GM06990 (cell line): ENCODE measurements at places on chromosomes 2 and 18.
A peak's percentile ranks its signal among the peaks of the same experiment; 100 is the strongest.

- DNase-seq, result no peak
These were observed 151.6 kb downstream of the GLI2 start for GRCh38 chr2:120887320-120887697.

DNA sequence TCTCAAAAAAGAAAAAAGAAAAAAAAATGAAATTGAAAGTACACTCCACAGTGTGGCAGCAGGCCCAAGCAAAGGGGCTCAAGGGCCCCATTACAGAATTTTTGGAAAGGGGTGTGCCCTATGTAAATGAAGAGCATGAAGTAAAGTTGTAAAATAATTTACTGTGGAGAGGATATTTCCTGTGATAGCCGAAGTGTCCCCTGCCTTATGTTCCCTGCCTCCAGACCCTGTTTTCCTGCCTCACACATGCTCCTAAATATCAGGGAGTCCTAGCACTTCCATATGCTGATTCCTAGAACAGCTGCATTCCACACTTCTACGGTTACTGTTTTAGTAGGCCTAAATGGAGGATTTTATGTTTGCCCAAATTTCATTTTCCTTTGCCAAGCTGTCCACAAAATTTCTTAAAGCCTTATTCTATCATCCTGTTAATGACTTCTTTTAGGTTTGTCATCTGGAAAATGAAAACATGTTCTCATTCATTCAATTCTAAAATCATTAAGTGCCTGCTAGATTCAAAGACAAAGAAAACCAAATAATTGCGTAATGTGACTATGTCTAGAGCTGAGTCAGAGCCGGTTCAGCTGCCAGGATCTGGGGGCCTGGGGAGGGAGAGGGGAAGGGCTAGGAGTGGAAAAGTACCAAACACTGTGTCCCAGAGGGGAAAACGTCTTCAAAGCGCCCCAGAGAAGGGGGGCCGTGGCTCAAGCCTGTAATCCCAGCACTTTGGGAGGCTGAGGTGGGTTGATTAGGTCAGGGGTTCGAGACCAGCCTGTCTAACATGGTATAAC is 25.9 kb upstream of the IMPA2 start:
- DNase-seq, result no peak

- DNase-seq, result no peak
These were observed 139.4 kb upstream of the GLI2 start for GRCh38 chr2:120596191-120596811.

- DNase-seq, result no peak
These were observed 28.7 kb downstream of the COPS9 start for GRCh38 chr2:240107477-240107796.

DNA sequence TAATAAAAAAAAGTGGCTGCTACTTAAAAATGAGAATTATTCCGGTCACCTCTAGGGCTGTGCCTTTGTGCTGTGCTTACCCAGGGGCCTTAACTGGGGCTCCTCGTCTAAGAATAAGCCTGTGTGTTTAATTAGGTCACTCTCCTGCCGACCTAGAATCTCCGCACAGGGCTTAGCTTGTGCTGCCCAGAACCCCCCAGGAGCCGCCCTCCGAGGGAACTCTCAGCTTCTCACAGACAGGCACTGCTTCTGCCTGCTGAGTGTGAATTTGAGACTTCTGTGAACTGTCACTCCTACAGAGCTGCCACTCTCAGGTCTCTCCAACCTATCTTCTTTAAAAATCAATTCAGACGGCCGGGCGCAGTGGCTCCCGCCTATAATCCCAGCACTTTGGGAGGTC is 11.9 kb upstream of the NT5DC4 start:
- peak; percentile 48 for DNase-seq

- no peak for DNase-seq
These were observed 33.6 kb downstream of the PLEKHA3 start for GRCh38 chr2:178513876-178514275.

- DNase-seq, result no peak
These were observed 25.7 kb downstream of the PSMA8 start for GRCh38 chr18:26159353-26159752.

DNA sequence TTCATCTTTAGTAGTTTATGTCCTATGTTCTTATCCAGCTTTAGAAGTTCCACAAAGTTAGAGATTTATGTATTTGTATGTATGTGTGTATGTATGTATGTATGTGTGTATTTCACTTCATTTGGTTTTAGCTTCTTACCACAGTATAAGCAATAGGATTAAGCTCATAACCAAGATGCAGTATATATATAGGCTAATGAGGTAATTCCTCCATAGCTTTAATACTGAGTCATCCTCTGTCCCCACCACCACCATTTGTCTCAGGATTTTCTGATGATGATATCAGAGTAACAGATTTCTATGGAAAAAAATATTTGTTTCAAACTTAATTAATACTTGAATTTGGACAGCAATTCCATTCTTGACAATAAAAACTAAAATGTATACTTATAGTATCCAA is 159.2 kb downstream of the SOX11 start:
- DNase-seq, result no peak

DNA sequence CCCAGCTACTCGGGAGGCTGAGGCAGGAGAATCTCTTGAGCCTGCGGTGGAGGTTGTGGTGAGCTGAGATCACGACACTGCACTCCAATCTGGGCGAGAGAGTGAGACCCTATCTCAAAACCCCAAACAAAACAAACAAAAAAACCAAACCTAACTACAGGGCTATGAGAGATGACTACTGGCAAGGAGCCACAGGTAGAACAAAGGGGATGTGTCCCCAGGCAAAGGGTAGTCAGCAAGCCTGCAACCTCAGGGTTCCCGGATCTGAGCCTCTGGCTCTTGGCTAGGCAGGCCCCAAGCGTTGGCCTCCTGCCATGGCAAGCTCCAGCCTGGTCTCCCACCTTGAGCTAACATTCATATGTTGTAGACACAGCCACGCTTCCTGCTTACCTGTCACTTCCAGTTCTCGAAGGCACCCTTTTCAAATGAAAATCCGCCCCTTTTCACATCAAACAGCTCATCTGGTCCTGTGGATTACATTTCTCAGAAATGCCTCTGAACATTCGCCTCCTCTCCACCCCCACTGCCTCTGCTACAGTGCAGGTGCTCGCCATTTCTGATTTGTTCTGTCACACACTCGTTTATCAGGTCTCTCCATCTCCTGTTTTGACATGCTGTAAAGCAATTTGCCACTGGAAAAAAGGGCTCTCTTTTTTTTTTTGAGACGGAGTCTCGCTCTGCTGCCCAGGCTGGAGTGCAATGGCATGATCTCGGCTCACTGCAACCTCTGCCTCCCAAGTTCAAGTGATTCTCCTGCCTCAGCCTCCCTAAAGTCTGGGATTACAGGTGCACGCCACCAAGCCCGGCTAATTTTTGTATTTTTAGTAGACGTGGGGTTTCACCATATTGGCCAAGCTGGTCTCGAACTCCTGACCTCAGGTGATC is 13.1 kb upstream of the ACTR3 start:
- DNase-seq, result no peak

DNA sequence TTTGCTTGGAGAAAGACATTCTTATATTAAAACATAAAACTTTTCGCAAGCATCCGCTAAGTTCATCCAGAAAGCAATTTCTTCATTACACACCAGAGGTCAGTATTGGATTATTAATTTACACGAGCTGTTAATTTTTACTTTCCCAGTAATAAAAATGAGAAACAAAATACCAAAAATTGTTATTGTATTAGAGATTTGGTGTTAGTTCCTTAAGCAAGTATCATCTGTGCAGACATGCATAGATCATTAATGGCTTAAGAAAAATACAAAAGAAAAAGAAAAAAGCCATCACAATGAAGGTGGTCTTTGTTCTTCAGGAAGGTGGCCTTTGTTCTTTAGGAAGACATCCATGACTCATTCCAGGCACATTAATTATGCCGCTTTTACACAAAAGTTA is 53.6 kb upstream of the HNMT start:
- no peak for DNase-seq

DNA sequence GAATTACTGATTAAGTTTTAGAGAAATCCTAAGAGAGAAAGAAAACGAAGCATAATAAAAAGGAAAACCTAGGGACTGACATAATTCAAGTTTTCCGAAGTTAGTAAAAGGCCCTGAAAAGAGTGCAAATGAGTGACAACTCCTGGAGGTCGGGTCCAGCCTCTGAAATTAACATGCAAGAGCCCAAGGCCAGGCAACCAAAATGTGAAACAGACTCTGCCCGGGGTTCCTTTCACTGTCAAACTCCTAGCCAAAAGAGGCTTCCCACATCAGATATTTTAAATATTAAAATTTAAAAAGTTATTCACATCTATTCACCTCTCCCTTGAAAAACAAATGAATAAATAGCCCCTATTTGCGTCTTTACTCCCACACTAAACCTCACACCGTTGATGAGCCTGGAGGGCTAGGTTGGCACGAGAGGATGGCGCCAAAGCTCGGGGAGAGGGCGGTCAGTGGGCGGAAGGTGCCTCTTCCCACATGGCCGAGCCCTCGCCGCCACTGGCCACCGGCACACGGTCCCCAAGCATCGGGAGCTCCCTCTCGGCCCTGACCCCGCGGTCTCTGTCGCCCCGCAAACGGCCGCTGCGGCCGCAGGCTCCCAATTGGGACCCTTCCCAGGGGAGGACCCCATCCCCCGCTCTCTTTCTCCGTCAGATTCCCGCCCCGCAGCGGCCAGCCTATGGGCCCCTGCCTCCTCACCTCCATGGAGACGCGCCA is 630 bp downstream of the PPM1G start:
- DNase-seq, result no peak

- DNase-seq, result no peak
These were observed 34.7 kb downstream of the MMADHC start for GRCh38 chr2:149552830-149553229.

DNA sequence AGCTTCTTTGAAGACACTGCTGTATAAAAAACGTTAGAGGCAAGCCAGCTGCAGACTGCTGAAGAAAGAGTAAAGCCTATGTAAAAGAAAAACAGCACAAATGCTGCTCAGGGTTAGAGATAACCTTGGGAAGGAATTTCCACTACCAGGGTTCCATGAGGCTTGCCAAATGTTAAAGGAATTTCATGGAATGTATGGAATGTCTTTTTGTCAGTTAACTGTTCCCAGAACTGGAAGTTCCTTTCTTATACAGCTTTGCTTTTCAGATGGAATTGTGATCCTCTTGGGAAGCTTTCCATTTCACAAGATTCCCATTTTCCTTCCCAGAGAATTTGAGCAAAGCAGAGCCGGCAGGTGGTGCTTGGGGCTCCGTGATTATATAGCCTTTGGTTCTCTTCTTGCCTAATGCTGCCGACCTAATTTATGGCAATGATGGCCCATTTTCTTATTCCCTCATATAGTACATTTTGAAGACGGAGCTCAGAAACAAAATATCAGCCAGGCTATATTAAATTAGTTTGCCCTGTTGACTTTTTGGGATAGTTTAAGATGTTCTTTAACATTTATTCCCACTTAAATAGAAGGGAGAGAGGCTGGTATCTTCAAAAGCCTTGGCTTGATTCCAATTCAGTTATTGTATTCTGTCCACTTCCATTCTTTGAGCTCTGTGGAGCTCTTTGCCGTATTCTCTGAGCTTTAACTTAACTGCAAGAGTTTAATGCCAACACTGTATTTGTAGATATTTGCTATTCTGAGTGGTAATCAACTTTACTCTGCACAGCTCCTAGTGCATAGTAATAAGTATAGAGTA is 162.3 kb downstream of the PHLPP1 start:
- DNase-seq, result no peak

DNA sequence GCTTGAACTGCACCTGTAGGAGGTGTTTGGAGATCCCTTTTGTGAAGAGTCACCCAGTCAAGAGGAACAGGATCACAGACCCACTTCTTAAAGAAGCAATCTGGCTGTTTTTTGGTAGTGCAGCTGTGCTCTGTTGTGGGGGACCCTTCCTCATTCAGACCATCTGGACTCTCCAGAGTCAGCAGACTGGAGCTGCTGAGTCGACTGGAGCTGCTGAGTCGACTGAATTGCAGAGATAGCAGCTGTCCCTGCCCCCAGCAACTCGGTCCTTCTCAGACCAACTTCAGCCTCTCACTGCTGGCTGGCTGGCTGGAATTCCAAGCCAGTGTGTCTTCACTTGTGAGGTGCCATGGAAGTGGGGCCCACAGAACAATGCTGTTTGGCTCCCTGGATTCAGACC is 56.8 kb downstream of the GTF3C3 start:
- DNase-seq, result no peak

DNA sequence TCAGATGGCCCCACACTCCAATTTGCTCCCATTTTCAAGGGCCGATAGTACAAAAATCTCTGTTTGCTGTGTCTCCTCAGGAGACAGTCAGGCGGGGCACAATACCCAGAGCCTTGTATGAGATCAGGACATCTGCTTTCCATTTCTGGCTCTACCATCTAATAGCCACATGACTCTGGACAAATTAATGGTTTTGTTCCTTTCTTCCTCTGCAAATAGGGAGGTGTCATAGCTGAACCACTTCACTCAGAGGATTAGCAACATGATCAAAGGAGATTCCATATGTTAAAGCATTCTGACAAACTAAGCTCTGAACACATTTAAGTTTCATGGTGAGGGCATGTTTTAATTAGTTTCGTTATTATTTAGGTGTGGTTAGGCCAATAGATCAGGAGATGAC is 602.1 kb upstream of the SYT4 start:
- no peak for DNase-seq

- DNase-seq, result no peak
These were observed 59.8 kb downstream of the PMAIP1 start for GRCh38 chr18:59959606-59960005.

- no peak for DNase-seq
These were observed 262.3 kb downstream of the NRXN1 start for GRCh38 chr2:50769406-50770181.

- no peak for DNase-seq
These were observed 4.5 kb upstream of the CRYBA2 start for GRCh38 chr2:218997731-218998130.

DNA sequence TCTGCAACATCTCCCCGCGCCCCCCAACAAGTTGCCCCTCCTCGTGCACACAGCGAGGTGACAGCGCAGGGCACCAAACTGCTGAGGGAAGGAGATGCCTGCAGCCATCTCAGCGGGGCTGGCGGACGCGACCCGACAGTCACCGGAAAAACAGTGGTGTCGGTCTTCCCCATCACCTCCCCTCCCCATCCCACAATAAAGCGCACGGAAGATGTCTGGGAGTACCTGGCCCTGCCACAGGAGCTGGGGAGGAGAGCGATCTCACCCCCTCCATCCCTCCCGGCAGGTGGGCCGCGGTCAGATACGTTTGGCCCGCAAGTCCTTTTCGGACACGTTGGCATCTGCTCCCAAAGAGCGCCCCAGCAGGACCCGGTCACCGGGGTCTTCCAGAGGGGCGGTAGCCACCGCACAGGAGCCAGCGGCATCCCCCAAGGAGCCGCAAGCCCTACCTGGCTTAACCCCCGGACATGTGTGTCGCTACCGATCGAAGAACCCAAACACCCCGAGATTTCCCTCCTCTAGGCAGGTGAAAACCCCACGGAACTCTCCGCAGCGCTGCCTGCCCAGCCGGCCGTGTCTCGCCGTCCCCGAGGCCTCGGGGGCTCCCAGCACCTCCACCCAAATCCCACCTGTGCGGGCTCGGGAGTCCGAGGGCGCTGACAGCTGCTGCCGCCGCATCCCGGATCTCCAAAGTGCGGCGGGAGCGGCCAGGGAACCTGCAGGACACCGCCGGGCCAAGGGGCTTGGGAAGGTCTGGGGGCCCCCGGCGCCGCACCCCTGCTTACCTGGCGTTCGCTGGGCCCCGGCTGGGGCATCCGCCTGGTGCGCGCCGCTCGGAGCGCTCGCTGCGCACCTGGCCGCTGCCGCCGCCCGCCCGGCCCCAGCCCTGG is 657 bp downstream of the ATP8B1 start:
- DNase-seq, result peak; percentile 17

- DNase-seq, result no peak
These were observed 278.5 kb upstream of the HNRNPA3 start for GRCh38 chr2:176934131-176934530.

- no peak for DNase-seq
These were observed 27.4 kb upstream of the MBOAT2 start for GRCh38 chr2:9030841-9031240.

- DNase-seq, result no peak
These were observed 82.4 kb downstream of the TRAPPC8 start for GRCh38 chr18:31860488-31860887.
